ENCODE measurements at places on chromosomes 1 and 21.

DNA sequence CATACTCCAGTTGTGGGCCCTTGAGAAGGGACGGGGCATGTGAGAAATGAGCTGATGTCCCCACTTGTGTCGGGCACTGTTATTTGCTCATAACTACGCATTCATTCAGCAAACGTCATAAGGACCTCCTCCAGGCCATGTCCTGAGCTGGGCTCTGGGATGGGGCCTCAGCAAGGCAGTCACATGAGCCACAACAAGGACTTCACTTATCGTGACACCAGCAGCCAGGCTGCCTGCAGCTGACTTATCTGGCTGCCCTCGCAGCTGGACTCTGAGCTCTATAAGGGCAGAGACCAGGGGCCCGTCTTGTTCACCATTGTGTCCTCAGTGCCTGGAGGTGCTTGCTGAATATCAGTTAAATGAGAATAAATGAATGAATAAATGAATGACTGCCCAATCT, 37.5 kb upstream of the GRIK3 start:
- DNase-seq, result no peak

GRCh38 chr1:3940754-3941345, 40.8 kb upstream of the C1orf174 start:
- no peak for DNase-seq

- DNase-seq, result no peak
These were observed 36.7 kb upstream of the LHX4 start for GRCh38 chr1:180193141-180194047.

GRCh38 chr1:149916898-149917252, 769 bp downstream of the SV2A start:
- no peak for DNase-seq

- no peak for DNase-seq
These were observed 136.1 kb downstream of the GPATCH2 start for GRCh38 chr1:217494767-217495166.

DNA sequence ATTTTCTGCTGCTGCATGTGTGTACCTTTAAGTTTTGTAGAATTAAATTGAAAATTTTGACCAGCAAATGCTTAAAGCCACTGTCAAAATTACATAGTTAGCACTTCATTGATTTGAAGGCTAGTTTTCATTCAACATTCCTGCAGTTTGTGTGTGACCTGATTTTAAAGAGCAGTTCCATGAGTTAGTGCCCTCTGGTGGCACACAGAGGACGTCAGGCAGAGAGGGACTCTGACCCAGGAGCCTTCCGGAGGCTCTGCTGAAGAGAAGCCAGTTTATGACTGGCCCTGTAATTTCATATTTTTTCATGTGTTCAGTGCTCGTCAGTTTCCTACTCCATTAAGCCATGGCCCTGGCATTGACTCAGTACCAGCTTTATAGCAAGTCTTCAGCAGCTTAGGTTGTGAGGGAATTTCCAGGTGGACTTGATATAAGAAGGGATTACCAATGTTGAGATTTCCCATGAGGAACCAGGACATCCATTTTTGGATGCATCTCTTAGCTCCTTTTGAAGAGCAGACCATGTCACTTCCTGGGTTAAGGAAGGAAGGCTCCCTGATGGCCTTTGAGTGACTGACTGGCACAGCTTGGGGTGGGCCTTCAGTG, 104.7 kb downstream of the CAMTA1 start:
- DNase-seq, result peak; percentile 60

DNA sequence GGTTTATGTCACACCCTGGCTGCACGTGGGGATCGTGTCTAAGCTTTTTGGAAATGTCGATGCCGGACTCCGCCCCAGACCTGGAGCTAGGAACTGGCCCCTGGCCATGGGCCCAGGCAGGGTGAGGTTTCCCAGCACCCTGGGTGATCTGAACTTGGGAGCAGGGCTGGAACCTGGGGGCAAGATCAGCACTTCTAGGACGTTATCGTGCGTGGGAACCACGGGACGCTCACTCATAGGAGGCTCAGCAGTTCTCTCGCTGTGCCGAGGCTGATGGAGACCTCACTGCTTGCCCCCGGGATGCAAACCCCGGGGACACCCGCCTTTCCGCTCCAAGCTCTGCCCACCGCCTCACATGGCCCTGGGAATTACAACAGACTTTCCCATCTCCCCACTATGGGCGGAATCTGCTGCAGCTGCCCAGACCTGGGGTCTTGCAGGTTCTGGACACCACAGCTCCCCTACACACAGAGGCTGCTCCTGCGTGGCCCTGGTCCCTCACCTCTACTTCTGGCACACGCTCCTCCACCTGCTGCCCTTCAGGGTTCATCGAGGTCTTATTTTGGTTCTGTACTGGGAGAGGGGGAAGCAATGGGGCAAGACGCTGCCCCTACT, 35.9 kb downstream of the COL18A1 start:
- no peak for DNase-seq

- peak; percentile 89 for DNase-seq
These were observed at the start of gene LMNA for GRCh38 chr1:156114101-156114918. TSS of gene LMNA (plus strand) at chr1:156114711. CDS start at chr1:156114919, 208 bp downstream.

- no peak for DNase-seq
These were observed 645.2 kb upstream of the USP24 start for GRCh38 chr1:55860326-55860725.

Measured in brain microvascular endothelial cell (primary cell).